CD4-positive, alpha-beta memory T cell (primary cell): ENCODE measurements at places on chromosomes 5 and 9. TPM values are rescaled to one million over a fixed set of nuclear protein-coding genes. Genes with fewer than 3 reads are reported as not detected.

- H3K4me1 ChIP-seq = no peaks in the 10 kb centered on the region
- H3K36me3 ChIP-seq = no peaks in the 10 kb centered on the region
- DNase-seq = no peak
- H3K4me3 ChIP-seq = no peak overlapping the region
- H3K27me3 ChIP-seq = no peaks in the 10 kb centered on the region
Observed at GRCh38 chr5:170863646-170864045, 1.8 kb downstream of the RANBP17 start.

GRCh38 chr9:757246-757881 lies 84.1 kb upstream of the DMRT1 start:
- no peaks in the 10 kb centered on the region for H3K4me1 ChIP-seq
- H3K36me3 ChIP-seq = no peaks in the 10 kb centered on the region
- H3K4me3 ChIP-seq = no peak overlapping the region
- no peak overlapping the region for H3K27ac ChIP-seq
- H3K27me3 ChIP-seq = no peaks in the 10 kb centered on the region

DNA sequence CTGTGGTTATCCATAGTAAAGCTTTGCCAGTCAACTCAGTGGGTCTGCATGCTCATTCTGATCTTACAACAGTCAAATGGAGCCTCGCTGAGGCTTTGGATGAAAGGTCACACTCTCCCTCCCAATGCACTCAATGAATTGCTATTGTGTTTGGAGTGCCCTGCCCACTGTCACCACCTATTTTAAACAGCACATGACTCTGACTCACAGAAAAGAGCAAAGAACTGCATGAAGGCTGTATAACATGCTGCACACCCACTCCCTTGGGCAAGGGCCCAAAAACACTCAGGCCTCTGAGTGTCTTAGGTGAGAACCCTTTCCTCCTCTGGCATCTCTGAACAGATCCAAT lies 118.7 kb upstream of the CCDC112 start:
- H3K4me1 ChIP-seq = no peaks in the 10 kb centered on the region
- DNase-seq = no peak
- no peaks in the 10 kb centered on the region for H3K27me3 ChIP-seq
- no peaks in the 10 kb centered on the region for H3K36me3 ChIP-seq

GRCh38 chr5:167999182-167999581 lies 292.3 kb upstream of the WWC1 start:
- H3K36me3 ChIP-seq = no peaks in the 10 kb centered on the region
- DNase-seq = no peak
- H3K27ac ChIP-seq = no peak overlapping the region
- no peak overlapping the region for H3K4me3 ChIP-seq
- H3K27me3 ChIP-seq = no peaks in the 10 kb centered on the region

GRCh38 chr5:115685490-115685889 lies 59.7 kb upstream of the TMED7 start:
- H3K36me3 ChIP-seq = no peaks in the 10 kb centered on the region
- H3K4me3 ChIP-seq = no peak overlapping the region
- no peak overlapping the region for H3K27ac ChIP-seq
- H3K27me3 ChIP-seq = no peaks in the 10 kb centered on the region
- no peak for DNase-seq
- no peaks in the 10 kb centered on the region for H3K4me1 ChIP-seq

DNA sequence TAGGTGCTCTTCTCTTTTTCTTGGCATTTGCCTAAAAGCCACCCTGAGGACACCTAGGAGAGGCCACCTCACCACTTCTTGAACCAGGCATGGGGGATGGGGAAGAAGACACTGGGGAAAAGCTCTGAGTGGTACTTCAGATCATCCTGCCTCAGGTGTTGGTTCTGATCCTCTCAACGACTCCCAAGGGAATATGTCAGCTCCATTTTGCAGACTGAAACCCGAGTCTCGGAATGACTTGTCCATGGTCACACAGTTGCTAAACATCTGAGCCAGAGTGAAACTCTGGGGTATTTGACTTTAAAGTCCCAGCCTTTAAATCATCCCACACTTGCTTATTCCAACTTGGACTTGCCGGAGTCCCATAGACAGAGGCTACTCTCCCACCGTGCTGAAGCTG lies 120.6 kb upstream of the GABRP start:
- H3K4me1 ChIP-seq = no peaks in the 10 kb centered on the region
- H3K27ac ChIP-seq = no peak overlapping the region
- H3K27me3 ChIP-seq = no peaks in the 10 kb centered on the region
- no peak overlapping the region for H3K4me3 ChIP-seq
- no peaks in the 10 kb centered on the region for H3K36me3 ChIP-seq
- DNase-seq = no peak

- H3K27ac ChIP-seq = no peak overlapping the region
- no peak for DNase-seq
- H3K27me3 ChIP-seq = no peaks in the 10 kb centered on the region
Observed at GRCh38 chr9:124210697-124211096, 47.1 kb upstream of the NEK6 start.

- H3K27me3 ChIP-seq = peaks cover 20% of the 10 kb centered on the region
- no peak overlapping the region for H3K27ac ChIP-seq
- no peaks in the 10 kb centered on the region for H3K36me3 ChIP-seq
- DNase-seq = no peak
- H3K4me3 ChIP-seq = no peak overlapping the region
Observed at GRCh38 chr9:97737429-97737828, 40.3 kb upstream of the XPA start.

DNA sequence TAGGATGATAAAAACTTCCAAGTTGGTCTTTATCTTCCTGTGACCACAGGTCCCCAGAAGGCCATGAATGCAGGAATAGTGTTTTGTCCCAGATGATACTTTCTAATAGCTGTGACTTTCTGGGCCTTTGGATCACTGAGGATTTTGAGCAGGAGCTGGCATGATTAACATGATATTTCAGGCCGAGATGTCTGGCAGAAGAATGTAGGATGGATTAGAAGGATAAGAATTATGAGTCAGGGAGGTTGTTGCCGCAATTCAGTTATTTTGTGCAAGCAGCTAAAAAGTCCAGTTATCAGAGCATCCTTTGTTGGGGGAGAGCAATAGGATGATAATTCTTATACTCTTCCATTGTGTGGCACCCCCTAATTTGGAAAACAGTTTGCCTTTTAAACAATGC lies 189.7 kb downstream of the PSAT1 start:
- no peaks in the 10 kb centered on the region for H3K27me3 ChIP-seq
- H3K36me3 ChIP-seq = no peaks in the 10 kb centered on the region
- H3K4me3 ChIP-seq = no peak overlapping the region
- H3K27ac ChIP-seq = no peak overlapping the region
- DNase-seq = no peak

- no peaks in the 10 kb centered on the region for H3K27me3 ChIP-seq
- H3K36me3 ChIP-seq = no peaks in the 10 kb centered on the region
- no peak for DNase-seq
- no peaks in the 10 kb centered on the region for H3K4me1 ChIP-seq
- H3K4me3 ChIP-seq = no peak overlapping the region
Observed at GRCh38 chr5:149175346-149176105, 34.2 kb downstream of the ABLIM3 start.

DNA sequence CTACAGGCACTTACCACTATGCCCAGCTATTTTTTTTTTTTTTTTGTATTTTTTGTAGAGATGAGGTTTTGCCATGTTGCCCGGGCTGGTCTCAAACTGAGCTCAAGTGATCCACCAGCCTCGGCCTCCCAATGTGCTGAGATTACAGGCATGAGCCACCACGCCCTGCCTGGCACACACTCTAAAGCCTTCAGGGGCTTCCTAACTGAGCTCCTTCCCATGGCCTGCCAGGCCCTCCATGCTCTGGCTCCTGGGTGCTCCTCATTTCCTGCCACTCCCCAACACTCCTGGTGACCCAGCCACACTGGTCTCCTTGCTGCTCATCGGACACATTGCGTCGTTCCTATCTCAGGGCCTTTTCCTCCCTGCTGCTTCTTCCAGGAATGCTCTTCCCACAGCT lies 61.5 kb downstream of the CARTPT start:
- H3K36me3 ChIP-seq = no peaks in the 10 kb centered on the region
- DNase-seq = no peak
- no peak overlapping the region for H3K4me3 ChIP-seq
- H3K27ac ChIP-seq = no peak overlapping the region
- H3K27me3 ChIP-seq = no peaks in the 10 kb centered on the region

Gene HAVCR2
- total RNA-seq = 4.5 TPM

Gene RNF183
- not detected for total RNA-seq

Gene SCGB3A2
- total RNA-seq = not detected

Gene CCDC152
- 6.9 TPM for total RNA-seq

Gene CMYA5
- 0.20 TPM for total RNA-seq
